Fibroblast of upper back skin (primary cell): ENCODE measurements at places on chromosomes 2 and 18.

DNA sequence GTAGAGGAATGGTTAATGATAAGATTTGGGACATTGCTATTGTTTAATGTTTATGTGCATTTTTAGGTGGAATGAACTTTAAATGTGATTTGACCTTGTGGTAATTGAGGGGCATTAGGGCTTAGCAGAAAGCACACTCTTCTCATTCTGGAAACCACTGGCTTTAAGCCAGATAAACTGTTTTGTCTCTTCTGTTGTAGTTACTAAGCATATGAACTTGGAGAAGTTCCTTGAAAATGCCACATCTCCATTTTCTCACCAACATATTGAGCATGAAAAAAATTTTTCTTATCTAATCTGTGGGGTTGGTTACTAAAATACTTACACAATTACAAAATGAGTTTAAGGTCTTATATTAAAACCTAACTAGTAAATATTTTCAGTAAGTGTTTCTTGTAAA lies 70.8 kb upstream of the FSHR start:
- no peak for DNase-seq

DNA sequence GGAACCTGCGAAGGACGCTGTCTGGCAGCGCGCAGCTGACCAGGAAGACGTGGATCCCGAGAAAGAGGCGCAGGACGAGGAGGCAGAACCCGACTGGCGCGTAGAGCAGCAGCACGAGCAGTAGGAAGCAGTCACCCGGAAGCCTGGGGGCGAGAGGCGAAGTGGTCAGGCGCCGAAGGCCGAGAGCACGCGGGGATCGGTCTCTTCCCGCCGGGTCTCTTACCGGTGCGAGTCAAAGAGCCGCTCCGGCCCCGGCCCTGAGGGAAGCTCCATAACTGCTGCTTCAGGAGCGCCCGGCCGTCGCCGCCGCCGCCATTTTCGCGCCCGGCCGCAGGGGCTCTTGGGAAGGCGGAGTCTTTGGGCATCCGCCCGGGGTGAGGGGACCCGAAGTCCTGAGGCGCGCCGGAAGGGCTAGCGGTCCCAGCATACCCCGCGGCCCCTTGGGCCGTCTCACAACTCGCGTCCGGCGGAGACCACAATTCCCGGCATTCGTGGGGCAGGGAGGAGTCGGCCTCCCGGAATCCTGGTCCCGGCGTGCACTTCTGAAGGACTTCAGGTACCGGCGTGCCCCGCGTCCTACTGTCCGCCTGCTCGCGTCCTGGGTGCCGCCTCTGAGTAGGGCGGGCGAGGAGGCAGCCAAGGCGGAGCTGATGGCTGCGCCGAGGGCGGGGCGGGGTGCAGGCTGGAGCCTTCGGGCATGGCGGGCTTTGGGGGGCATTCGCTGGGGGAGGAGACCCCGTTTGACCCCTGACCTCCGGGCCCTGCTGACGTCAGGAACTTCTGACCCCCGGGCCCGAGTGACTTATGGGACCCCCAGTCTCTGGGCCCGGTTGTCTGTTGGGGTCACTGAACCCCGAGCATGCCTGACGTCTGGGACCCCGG lies at the start of the genes AUP1 and HTRA2:
TSS of gene AUP1 (minus strand) at position 350 of the 882 bp plus-strand sequence. CDS start at position 273, 77 bp downstream.
TSS of gene HTRA2 (plus strand) at position 577 of the 882 bp plus-strand sequence. CDS start at position 651, 74 bp downstream.
- peak; percentile 99 for DNase-seq

- DNase-seq: peak; percentile 40
Measured at GRCh38 chr2:119782308-119783027, 22.7 kb downstream of the PTPN4 start.

DNA sequence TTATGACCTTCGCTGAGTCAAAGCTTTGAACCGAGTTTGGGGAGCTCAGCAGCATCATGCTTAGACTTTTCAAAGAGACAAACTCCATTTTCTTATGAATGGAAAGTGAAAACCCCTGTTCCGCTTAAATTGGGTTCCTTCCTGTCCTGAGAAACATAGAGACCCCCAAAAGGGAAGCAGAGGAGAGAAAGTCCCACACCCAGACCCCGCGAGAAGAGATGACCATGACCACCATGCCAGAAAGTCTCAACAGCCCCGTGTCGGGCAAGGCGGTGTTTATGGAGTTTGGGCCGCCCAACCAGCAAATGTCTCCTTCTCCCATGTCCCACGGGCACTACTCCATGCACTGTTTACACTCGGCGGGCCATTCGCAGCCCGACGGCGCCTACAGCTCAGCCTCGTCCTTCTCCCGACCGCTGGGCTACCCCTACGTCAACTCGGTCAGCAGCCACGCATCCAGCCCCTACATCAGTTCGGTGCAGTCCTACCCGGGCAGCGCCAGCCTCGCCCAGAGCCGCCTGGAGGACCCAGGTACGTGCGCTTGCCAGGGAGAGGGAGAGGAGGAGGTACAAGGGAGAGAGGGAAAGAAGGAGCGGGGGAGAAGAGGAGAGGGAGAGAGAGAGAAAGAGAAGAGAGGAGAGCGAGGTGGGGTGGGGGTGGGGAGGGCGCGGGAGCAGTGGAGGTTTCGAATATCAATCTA lies at the start of gene DLX1:
TSS of gene DLX1 (plus strand) at position 48 of the 700 bp plus-strand sequence. CDS start at position 219, 171 bp downstream.
- DNase-seq: no peak

DNA sequence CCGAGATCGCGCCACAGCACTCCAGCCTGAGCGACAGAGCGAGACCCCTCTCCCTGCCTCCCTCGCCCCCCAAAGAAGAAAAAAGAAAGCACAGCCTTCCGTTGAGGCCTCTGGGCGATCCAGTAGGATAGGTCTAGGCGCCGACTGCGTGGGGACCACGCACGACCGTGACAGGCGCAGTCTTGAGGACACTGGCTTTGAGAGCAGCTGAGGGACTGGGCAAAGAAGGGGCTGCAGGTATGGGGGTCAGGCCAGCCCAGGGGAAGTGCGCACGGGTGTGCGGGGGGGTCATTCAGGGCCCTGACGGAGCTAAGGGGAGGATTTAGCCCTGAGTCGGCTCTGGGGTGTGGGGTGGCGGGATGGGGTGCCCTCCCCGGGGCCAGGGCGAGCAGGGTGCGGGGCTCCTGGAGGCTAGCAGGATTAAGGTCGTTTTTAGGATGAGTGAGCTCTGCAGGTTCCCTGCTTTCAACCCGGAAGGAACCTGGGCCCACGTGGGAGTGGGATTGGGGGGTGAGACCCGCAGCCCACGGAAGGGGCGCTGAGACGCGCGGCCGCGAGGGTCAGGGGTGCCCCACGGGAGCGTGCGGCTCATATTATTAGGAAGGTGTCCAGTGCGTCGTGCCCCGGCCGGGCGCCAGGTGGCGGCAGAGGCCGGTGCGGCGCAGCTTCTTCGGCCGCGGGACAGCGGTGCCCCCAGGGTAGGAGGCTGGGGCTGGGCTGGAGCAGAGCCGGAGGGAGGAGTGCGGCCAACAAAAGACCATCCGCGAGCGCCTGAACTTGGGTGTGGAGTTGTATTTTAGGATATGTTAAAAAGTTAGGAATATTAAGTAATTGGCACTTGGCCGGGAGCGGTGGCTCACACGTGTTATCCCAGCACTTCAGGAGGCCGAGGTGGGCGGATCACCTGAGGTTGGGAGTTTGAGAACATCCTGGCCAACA lies 20.5 kb upstream of the ZNF236 start:
- DNase-seq: peak; percentile 45

GRCh38 chr2:96554293-96555145 lies 18.0 kb downstream of the ARID5A start:
- DNase-seq: peak; percentile 43

DNA sequence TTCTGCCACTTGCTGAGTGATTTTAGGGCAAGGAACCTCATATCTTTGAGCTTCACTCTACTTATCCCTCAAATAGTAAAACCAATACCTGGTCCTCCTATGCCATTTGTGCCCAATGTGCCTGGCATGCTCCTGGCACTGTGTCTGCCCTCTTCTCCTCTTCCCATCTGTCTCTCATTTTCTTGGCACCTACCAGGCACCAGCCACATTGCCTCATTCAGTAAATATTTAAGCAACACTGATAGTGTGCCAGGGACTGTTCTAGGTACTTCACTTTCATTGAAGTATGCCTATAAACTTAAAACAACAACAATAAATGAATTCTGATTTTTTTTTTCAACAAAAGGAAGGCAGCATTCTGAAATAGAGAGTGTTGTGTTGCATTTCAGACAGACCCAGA lies 15.1 kb upstream of the BOD1L2 start:
- DNase-seq: no peak

GRCh38 chr2:128321784-128322714 lies 3.4 kb upstream of the HS6ST1 start:
- peak; percentile 83 for DNase-seq

DNA sequence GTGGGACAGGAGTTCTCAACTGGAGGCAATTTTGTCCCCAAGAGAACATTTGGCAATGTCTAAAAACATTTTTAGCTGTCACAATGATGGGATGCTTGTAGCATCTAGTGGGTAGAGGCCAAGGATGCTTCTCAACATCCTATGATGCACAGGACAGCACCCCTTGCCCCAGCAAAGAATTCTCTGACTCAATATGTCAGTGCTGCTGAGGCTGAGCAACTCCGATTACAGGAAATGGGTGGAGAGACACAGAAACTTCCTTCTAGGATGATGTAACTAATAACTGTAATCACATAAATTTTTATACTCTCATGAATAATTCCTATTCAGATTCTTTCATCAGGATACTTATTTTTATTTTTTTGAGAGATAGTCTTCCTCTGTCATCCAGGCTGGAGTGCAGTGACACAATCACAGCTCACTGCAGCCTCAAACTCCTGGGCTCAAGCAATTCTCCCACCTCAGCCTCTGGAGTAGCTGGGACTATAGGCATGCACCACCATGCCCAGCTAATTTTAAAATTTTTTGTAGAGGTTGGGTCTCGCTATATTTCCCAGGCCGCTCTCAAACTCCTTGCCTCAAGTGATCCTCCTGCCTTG lies 120.3 kb upstream of the ACAA2 start:
- DNase-seq: peak; percentile 7

GRCh38 chr18:79944746-79945117 lies 6.7 kb downstream of the SLC66A2 start:
- DNase-seq: no peak

GRCh38 chr2:82507657-82508056 lies 1951.4 kb downstream of the SUCLG1 start:
- no peak for DNase-seq

GRCh38 chr18:55672574-55673361 lies 84.8 kb upstream of the TCF4 start:
- peak; percentile 2 for DNase-seq

- no peak for DNase-seq
Measured at GRCh38 chr2:74530239-74531187, 780 bp downstream of the HTRA2 start.

DNA sequence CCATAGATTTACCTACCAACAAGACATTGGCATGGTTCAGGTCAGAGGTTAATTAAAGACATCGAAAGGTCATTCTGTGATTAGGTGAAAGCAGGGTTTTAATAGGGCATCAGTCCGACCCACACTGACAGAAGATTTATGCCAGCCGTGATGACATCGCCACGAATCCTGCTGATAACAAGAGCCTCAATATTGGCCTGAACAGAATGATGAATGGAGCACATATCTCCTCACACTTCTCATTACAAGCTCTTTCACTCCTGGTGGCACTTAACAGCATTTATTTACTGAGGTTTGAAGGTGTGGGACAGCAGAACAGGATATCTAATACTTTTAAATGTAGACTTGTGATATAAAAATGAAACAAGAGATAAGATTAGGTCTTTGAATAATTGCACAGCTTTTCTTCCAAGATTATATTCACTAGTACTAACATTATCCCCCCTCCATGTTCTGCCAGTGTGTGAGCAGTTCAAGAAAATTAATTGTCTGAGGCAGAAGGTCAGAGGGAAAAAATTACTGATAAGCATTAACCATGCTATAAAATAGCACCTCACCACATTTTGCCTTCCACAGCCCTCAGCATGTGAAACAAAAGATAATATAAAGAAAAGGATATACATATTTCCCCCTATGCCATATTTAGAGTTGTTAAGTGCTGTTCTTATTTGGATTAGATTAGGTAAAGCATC lies 23.1 kb upstream of the INSIG2 start:
- no peak for DNase-seq

DNA sequence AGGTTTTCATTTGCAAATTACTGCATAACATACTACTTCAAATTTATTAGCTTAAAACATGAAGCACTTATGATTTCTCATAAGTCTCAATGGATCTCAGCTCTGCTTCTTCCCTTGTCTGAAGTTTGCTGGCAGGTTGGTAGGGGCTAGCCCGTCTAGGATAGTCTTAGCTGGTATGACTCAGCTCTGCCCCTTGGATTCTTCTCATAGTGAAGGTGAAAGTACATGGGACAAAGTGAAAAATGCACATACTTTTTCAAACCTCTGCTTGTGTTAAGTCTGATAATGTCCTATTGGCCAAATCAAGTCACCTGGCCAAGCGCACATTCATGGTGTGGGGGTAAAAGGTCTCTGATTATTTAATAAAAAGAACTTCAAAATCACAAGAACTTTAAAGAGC lies 184.8 kb upstream of the VWC2L start:
- no peak for DNase-seq

- no peak for DNase-seq
Measured at GRCh38 chr2:62177392-62178049, 18.4 kb upstream of the B3GNT2 start.

- peak; percentile 86 for DNase-seq
Measured at GRCh38 chr2:42025151-42025582, 22.7 kb upstream of the PKDCC start.

- DNase-seq: no peak
Measured at GRCh38 chr2:9644603-9645002, 13.8 kb upstream of the YWHAQ start.

DNA sequence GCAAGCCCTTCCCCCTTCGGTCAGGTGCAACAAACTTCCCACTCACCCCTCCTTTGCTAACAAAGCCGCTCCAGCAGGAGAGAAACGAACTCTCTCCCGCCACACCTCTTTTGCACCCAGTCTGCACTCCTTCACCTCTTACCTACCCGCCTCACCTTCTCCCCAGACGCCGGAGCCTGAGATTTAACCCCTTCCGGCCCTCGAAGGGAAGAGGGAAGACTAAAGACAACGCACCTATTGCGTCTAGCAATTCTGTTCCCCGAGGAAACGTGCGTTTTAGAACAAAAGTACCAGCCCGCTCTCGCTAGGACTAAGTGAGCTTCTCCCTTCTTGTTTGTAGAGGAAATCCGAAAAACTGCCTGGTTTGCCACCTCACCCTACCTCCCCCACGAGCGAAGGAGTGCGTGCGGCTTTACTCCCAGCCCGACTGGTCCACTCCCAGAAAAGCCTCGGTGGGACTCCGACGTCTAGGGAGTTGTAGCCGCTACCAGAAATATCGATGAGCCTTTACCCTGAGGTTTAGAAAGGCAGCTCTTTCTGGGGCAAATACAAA lies 441 bp upstream of the PEX13 start:
- DNase-seq: peak; percentile 65

GRCh38 chr2:108805032-108805431 lies 18.5 kb downstream of the CCDC138 start:
- no peak for DNase-seq

DNA sequence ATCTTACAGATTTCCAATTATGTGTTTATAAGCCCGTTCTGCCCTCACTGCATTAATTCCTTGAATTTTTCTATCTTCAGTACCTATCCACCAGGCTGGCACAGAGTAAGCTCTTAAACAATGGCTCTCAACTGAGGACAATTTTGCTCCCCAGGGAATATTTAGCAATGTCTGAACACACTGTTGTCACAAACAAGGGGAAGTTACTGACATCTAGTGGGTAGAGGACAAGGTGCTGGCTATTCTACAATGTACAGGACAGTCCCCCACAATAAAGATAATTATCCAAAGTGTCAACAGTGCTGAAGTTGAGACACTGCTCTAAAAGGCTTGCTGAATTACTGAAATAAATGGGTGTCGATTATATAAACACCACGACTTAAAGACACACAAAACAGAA lies 5.0 kb downstream of the NDUFS1 start:
- DNase-seq: no peak
